Pulmonary artery endothelial cell (primary cell): ENCODE measurements at places on chromosomes 5 and 9. TPM values are rescaled to one million over a fixed set of nuclear protein-coding genes. Genes with fewer than 3 reads are reported as not detected.

The IL33 gene
- 16.6 and 24.4 TPM in 2 replicates for total RNA-seq

The GABRP gene
- total RNA-seq = 0.04 and 0.33 TPM in 2 replicates

The NUDT2 gene
- total RNA-seq = 27.0 and 36.1 TPM in 2 replicates

- no peak for DNase-seq
These were observed 122.0 kb downstream of the DRD1 start for GRCh38 chr5:175321927-175322532.

DNA sequence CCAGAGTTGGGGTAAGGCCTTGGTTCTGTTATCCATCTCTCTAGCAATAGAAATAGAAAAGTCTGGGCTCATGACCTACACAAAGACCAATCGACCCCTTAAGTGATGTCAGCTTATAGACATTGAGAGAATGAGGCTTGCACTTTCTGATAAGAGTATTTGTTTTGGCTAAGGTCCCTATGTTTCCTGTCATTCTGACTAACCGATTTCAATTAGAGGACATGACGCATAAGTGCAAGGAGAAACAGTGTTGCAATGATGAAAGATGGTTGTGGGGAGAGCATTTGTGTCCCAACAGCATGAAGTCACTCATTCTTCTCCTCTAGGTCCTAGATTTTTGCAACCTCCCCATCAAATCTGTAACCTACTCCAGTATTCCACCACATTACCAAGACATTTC is 255.1 kb downstream of the MAT2B start:
- DNase-seq = peak; percentile 99

DNA sequence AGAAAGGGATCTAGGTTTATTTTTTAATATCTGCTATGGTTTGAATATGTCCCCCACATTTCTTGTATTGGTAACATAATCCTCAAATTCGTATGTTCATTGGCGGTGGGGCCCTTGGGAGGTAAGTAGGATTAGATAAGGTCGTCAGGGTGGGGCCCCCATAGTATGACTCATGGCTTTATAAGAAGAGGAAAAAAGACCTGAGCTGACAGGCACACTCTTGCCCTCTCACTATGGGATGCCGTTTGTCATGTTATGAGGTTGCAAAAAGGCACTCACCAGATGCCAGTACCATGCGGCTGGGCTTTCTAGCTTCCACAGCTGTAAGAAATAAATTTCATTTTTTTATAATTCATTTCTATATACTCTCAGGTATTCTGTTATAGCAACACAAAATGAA is 67.3 kb upstream of the SGCD start:
- DNase-seq = no peak
